ENCODE measurements at places on chromosomes 5 and 9. TPM values are rescaled to one million over a fixed set of nuclear protein-coding genes. Genes with fewer than 3 reads are reported as not detected.

DNA sequence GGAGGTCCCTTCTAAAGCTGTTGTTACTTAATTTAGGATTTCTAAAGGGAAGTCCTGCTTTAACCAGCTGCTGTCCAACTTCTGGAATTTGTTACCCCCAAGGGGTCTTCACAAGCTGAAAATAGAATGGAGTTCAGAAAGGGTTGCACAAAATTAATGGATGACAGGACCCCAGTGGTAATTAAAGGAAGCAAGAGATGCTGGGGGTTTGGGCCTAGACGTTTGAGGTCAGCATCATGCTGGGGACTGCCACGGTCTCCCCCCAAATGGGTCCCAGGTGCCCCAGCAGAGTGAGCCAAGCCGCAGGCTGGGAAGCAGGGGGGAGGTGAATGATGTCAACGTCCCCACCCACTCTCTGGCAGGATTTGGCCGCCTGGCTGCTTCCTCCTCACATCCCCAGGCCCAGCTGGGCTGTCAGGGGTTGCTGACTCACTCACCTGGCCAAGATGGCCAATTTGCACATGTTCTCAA is 97.5 kb upstream of the ARAP3 start:
- DNase-seq = peak; percentile 60

DNA sequence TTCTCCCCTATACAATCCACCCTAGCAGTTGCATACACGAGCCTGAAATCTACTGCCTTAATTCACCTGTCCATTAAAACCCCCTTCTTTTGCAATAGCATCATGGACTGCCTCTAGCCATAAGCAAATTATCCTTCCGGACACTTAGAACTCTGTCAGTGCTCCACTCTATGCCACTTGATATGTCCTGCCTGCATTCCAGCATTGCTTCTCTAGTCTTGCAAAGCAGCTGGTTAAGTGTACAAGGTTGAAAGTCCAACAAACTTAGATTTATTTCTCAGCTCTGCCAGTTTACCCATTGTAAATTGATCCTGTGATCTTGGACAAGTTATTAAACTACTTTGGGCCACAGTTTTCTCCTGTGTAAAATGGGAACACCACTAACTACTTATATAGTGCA is 197.9 kb downstream of the EPB41L4A start:
- DNase-seq = peak; percentile 49

- no peak for DNase-seq
Observed at GRCh38 chr5:124352312-124352711, 394.1 kb downstream of the ZNF608 start.

- peak; percentile 49 for DNase-seq
Observed at GRCh38 chr5:109921735-109922380, 232.1 kb downstream of the MAN2A1 start.

Gene CD14
- total RNA-seq = 15.7 TPM

DNA sequence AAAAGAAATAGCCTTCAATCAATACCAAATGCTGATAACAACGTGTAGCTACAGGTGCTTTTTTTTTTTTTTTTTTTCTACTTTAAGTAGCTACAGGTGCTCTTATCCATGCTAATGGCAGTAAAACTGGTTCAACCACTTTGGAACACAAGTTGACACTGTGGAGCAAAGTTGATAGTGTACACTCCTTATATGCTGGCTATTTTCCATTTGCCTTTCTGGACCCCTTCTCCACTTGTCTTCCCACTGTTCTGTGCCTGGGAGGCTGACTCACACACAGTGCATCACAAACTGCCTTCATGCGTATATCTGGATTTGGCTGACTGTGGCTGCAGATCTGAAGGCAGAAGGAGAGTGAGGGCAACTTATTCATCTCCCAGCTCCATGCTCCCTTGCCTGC is 247.9 kb downstream of the MSX2 start:
- DNase-seq = peak; percentile 30

DNA sequence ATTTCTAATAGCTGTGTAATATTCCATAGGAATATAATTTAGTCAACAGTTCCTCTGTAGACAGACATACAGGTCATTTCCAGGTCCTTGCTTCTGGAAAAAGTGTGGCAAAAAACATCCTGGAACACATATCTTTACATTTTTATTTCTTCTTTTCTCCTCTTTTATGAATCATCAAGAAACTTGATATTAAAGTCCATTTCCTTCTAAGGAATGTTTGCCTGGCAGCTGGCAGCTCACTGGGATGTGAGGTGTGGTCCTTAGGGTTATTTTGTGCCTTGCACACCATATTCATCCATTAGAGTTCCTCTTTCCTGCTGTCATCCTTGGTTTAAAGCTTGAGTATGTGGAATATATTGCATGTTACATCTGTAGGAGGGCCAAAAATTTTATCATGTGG is 122.0 kb downstream of the GALNT10 start:
- no peak for DNase-seq

Gene NR6A1
- total RNA-seq = 1.0 TPM

DNA sequence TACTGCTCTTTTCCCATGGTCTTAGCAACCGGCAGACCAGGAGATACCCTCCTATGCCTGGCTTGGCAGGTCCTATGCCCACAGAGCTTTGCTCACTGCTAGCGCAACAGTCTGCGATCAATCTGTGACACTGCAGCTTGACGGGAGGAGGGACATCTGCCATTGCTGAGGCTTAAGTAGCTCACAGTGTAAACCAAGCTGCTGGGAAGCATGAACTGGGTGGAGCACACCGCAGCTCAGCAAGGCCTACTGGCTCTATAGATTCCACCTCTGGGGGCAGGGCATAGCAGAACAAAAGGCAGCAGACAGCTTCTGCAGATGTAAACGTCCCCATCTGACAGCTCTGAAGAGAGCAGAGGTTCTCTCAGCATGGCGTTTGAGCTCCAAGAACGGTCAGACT is 40.4 kb downstream of the MCTP1 start:
- DNase-seq = no peak

DNA sequence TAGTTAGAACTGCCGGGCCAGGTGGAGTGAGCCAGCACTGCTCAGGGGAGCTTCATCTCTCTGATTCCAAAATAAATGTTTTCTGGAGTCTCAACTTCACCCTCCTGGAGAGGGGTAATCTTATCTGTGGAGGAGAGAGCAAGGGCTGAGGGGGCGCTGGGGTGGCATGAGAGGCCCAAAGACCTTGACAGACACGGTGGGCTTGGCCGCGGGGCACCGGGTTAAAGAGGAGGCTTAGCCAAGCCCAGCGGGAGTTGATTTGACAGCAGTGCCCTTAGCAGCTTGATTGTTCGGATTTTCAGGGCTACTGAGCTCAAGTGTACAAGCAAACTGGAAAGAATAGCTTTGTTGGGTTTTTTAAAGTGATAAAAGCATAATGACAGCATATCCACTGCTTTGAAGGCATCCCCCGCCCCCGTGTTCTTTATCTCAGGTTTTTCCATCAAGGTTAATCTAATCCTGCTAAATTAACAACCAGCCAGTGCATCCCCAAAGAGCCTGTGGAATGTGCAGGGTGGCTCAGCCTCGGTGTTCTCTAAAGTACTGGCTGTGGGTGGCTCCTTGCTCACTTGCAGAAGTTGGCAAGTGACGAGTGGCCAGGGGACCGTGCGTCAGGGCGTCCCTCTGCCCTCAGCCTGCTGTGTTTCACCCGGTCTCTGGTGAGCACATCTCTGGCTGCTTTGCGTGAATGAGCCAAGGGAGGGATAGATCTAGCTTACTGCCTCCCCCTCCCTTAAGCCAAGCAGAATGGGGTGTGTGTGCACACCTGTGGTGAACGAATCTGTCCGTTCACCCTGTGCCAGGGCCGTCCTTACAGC is 5.5 kb downstream of the QRFP start:
- no peak for DNase-seq

DNA sequence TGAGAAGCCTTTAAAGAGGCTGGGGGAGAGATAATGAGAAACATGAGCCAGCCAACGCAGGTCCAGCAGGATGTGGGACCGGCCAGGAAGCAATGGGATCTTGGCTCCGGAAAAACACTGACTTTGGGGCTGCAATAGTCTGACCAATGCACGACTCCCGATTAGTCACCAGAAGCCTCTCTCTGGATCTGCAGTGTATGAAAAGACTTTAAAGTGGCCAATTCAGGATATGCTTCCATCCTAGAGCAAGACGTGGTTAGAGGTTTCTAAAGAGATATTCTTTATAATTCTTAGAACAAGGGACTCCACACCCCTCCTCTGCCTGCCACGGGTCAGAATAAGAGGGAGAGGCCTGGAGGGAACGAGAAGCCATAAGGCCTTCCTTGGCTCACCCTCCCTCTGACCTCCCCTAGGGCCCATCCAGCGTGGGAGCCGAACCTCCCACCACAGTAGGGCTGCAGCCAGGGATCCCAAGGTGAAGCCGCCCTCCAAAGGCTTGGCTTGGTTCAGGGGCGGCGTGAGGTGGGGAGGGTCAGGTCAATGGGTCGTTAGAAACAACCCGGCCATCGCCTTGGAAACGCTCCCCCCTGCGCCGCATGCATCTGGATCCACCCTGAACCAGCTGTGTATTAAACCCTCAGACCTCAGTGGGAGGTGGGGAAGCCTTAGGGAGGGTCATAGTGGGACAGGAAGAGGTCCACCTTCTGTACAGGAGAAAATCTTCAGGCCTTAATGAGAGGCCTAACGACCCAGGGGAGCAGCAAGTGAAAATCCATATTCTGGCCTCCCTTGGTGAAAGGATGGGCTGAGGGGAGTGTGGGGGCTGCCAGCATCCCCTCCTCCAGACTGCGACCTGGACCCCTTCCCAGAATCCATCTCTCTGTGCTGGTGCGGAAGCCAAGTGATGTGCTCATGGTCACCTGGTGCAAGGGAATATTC is 11.1 kb downstream of the FGF1 start:
- DNase-seq = peak; percentile 86

- DNase-seq = no peak
Observed at GRCh38 chr9:7976856-7977255, 177.3 kb upstream of the DMAC1 start.

DNA sequence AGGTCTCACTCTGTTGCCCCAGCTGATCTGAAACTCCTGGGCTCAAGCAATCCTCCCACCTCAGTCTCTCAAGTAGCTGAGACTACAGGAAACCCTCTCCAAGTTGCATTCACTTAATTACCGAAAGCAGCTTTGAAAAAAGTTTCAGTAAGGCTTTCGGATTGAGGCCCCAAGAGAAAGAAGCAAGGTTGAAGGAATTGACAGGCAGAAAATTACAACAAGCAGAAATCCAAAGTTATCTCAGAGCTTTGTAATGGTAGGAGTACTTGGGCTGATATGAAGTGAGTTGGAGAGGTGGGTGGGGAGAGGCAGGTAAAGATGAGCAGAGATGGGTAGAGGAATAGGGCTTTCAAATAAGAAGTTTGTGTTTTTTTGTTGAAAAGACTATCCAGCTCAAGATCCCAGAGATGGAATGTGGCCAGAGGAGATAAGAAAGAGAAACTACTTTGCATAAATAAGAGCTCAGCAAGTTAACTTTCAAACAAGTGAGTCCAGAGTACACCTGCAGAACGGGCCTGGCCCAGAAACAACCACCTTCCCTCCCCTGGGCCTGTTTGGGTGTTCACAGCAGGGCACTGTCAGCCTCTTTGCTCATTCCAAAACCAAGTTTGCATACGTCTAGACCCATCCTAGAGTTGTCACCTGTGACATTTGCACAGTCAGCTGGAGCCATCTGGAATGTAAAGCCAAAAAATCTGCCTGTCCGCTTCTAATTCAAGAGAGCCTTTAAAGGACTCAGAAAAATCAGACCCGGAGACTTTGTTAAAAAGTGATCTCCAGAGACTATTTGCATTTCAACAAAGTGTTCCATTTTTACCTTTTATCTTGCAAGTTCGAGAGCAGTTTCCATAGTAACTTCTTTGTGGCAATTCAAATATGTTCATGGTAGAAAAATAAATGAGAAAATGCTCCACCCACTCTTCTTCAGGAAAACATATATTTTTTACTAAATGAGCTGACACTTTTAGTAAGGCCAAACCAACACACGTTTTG is 2.2 kb upstream of the CLINT1 start:
- no peak for DNase-seq

DNA sequence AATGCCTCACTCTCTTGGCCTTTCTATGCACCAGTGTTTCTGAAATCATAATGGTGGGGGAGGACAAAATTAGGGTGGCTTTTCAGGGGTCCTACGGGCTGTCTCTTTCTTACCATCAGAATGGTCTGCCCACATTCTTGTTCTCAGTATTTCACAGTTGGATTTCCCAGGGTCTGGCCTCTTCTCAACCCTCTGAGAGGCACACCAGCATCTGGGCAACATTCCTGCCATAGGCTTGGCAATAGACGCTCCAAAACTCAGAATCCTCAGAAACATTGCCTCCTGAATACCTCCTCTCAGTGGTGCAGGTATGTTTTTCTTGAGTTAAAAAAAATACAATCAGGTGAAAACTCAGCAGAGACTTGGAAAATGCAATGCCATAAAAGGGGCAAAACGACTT is 358.3 kb downstream of the NTRK2 start:
- DNase-seq = no peak

GRCh38 chr9:105994970-105995369 is 300.6 kb downstream of the TMEM38B start:
- no peak for DNase-seq

- peak; percentile 17 for DNase-seq
Observed at GRCh38 chr5:160802592-160802991, 49.4 kb downstream of the ATP10B start.

DNA sequence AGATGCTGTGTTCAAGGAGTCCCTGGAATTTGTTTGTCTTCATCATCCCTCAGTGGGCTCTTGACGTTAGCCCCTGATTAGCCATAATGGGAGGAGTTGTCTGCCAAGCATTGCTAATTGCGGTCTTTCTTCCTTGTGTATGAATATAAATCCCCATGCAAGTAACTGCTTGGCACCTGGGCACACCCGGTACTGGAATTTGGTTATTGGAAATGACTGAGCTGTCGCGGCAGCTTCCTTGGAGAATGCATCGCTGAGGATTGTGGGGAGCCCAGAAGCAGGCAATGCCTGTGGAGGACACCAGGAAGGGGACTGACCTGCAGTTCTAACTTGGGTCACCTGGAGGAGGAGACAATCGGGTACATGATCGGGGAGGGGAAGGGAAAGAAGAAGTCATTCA is 53.3 kb upstream of the CTSL start:
- DNase-seq = no peak

DNA sequence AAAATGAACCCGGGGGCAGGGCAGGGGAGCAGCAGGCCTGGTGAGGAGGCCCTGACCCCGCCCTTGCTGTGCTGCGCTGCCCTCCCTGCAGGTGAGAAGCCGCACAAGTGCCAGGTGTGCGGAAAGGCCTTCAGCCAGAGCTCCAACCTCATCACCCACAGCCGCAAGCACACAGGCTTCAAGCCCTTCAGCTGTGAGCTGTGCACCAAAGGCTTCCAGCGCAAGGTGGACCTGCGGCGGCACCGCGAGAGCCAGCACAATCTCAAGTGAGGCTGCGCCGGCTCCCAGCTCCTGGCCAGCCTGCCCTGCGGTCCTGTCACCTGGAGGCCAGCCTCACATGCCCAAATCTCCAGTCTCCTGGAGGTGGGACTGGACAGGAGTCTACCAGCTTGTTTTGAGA is 12.3 kb downstream of the GFI1B start:
- no peak for DNase-seq
